NCI-H510A treated with DMSO at 0.1 percent for 48 hours (cell line): ENCODE measurements at places on chromosomes 1 and 21.

DNA sequence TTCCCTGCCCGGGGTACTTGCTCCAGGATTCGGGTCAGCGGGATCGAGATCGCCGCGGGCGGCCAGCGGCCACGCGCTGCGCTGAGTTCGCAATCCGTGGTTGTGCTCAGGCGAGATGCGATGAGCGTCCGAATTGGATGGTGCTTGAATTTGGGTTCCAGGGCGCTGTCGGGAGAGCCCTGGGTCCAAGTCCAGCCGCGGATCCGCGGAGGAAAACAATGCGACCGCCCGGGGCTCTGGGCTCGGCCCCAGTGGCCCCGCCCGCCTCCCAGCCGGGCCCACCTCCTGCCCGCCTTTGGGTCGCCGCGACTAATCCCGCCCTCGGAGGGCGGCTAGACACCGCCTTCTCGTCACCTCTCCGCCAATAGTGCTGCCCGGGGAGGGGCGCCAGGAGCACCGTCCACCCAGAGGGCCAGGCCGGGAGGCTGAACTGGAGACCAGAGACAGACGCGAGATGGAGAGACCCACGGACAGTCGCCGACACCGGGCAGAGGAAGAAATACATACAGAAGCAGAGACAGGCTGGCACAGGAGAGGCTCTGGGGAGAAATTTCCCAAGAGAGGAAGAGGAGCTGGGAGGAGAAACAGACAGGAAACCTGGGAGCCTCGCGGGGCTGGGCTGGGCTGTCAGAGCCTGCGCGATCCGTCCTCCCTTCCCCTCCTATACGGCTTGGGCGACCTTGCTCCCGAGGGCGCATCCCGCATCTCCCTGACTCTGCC, at the start of gene SEMA6C:
Gene SEMA6C, minus strand, starts transcription at position 220 of the 720 bp plus-strand sequence. CDS start 4,010 bp downstream, outside the sequence.
- DNase-seq = peak; percentile 88

GRCh38 chr1:67559222-67559700, 125.7 kb upstream of the GADD45A start:
- no peak for DNase-seq

GRCh38 chr1:29845910-29846309, 609.6 kb downstream of the PTPRU start:
- no peak for DNase-seq

GRCh38 chr1:242723044-242723716, 198.7 kb upstream of the PLD5 start:
- no peak for DNase-seq

GRCh38 chr1:165896277-165896676, 68.9 kb downstream of the UCK2 start:
- DNase-seq = no peak

- DNase-seq = no peak
Measured at GRCh38 chr21:31576428-31576827, 83.1 kb upstream of the SOD1 start.
